ENCODE measurements at places on chromosomes 5 and 9.

- DNase-seq: no peak
These were observed 40.6 kb downstream of the FAM219A start for GRCh38 chr9:34417734-34418133.

DNA sequence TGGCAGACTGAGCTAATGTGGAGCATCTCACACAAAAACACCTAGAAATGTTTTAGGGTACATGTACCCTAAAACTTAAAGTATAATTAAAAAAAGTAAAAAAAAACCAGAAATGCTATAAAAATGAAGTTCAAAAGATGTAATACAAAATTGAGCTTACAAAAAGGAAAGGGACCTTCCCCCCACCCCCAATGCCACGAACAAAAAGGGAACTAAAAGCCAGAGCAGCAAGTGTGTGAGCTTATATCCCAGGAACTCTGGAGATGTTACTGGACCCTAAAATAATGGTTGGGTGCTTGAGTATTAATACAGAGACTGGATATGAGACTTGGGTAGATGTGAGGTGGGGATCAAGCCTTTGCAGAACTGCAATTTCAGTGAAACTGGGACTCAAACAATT lies 11.0 kb downstream of the SPATA9 start:
- DNase-seq: no peak

- DNase-seq: no peak
These were observed 238.1 kb downstream of the FBXL7 start for GRCh38 chr5:15737871-15738664.

- DNase-seq: no peak
These were observed 13.0 kb upstream of the SMIM32 start for GRCh38 chr5:136205941-136206340.

GRCh38 chr9:88197016-88197415 lies 58.7 kb upstream of the SPATA31C2 start:
- no peak for DNase-seq

GRCh38 chr9:135335691-135336181 lies 143.8 kb upstream of the PPP1R26 start:
- no peak for DNase-seq

DNA sequence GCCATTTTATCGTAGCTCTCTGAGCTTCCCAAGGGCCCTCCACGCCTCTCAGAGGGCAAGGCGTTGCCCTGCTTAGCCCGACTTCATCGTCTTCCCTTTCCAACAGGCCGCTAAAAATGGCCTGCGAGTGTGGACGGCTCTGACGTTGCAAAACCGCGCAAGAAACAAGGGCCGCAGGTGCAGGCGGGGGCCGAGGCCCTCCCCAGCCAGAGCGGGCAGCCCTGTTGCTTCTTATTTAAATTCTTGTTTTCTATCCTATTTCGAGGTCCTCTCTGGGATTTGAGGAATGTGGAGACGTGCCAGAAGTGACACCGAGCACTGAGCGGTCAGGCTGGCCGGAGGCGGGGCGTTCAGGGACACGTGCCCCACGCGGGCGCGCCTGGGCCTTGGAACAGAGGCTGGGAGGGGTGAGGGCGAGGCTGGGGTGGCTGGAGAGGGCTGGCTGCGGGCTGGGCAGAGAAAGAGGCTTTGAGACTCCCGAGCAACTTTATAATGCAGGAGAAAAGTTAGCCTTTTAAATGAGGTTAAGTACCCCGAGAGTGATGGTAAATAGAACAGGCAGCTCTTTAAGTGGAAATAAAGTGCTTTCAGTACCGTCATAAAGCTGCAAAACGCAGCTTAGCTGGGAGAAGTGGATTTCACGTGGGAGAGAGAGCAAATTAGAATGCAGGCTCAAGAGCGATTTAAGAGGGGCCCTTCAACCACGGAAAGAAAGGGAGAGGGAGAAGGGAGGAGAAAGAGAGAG lies 243.6 kb downstream of the AUH start:
- no peak for DNase-seq

GRCh38 chr9:136847088-136847825 lies 2.0 kb upstream of the PHPT1 start:
- DNase-seq: peak; percentile 57

GRCh38 chr9:114386886-114387679 lies 699 bp downstream of the AKNA start:
- no peak for DNase-seq

GRCh38 chr9:33139421-33140228 lies 27.5 kb downstream of the B4GALT1 start:
- no peak for DNase-seq

DNA sequence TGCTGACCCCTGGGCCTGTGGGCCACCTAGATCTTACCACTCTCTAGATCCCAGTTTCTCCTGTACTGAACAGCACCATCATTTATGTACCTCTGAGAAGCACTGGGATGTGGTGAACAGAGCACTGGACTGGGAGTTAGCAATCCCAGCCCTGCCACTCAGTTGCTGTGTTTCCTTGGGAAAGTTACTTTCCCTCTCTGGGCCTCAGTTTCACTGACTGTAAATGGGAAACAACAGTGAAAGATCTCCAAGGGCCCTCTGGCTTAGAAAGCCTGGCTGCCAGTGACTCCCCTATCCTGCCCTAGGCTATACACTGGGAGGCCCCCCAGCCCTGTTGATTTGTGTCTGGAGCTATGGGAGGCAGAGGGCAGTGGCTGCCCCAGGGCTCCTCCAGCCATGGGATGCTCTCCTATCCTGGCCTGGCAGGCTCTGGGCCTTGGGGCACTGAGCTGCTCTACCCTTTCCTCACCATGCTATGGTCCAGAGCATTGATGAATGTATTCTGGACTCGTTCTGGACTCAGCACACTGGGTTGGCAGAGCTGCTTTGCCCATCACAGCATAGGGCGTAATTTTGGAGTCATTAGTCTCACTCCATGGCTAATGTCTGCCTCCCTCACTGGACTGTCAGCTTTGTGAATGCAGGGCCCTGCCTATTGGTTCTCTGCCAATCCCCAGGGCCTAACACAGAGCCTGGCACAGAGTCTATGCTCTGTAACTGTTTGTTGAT lies 99.3 kb downstream of the RGS3 start:
- no peak for DNase-seq

DNA sequence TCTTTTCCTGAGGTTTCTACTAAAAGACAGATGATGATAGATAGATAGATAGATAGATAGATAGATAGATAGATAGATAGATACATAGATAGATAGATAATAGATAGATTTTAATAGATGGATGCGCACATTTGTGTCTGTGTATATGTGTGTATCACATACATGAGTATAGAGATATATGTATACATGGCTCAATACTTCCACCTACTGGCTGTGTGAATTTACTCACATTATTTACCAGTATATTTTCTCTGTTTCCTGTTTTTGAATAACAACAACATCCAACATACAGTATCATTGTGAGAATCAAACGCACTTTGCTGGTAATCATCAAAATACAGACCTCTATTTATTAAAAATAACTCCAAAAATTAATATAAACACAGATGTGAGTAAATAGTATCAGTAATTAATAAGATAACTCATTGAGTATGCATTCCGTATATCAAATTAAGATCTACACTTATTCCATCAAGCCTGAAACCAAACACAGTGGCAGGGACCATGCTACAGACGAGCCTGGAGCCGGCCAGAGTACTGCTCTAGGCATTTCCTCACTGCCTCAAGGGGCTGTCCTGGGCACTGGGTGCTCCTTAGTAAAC lies 338.0 kb downstream of the SEMA5A start:
- peak; percentile 38 for DNase-seq

- peak; percentile 72 for DNase-seq
These were observed 12.7 kb upstream of the CCL27 start for GRCh38 chr9:34675048-34675714.

DNA sequence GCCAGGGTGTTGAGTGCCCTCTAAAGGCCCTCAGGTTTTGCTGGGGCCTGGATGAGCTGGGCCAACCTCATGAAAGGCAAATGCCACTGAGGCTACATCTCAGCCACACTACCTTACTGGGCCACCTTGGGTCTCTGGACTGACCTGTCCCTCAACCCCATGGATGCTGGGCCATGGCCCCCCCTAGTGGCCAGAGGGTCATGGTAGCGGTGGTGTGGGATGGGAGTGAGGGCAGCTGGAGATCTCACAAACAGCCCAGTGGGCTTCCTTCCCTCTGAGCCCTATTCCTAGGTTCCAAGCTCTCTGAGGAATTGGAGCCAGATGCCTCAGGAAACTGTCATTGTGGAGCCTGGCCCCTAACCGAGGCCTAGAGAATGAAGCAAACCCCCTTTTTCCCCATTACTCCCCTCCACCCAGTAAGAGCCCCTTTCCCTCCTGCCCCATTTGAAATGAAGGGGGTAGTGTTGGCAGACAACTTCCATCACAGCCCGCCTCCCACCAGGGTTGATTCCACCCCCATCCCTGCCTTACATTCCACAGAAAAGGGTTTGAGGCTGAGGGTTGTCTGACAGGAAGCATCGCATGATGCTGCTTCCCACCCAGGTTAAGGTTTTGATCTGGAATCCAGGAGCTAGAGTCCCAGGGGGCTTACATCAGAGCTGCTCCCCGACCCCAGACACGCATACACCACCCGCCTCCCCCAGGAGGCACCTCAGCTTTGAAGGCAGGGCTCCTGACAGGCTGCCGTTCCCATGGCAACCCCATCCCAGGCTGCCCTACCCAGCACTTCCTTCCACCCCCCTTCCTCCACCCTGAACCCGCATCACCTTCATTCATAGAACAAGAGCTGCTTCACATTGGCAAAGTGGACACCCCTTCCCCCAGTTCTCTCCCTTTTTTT lies 63.9 kb downstream of the PCDH1 start:
- DNase-seq: peak; percentile 76

- DNase-seq: no peak
These were observed 79.1 kb downstream of the PPIC start for GRCh38 chr5:122957457-122957856.

- DNase-seq: no peak
These were observed 189.4 kb downstream of the NXNL2 start for GRCh38 chr9:88724331-88724730.

- no peak for DNase-seq
These were observed 371.0 kb downstream of the CSNK1G3 start for GRCh38 chr5:123882965-123883345.

DNA sequence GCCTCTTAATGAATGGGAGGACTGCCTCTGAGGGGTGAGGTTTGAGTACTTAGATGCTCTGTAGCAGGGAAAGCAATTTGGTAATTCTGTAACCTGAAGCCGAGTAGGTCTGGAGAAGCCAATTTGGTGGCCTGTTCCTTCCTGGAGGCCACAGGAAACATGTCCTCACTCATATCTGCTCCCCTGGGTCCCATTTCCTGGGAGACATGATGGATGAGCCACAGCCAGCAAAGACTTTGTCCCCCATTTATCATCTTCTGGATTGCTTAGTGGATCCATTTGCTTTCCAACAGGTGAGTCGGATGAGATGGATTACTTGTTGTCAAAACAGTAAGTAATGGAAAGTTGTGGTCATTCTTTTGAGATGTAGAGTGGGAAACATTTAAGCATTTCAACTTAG lies 99.8 kb upstream of the KLF9 start:
- no peak for DNase-seq

GRCh38 chr5:59099270-59099994 lies 516.6 kb downstream of the RAB3C start:
- DNase-seq: no peak

- DNase-seq: no peak
These were observed 117.7 kb downstream of the MARCHF3 start for GRCh38 chr5:126912616-126913200.

DNA sequence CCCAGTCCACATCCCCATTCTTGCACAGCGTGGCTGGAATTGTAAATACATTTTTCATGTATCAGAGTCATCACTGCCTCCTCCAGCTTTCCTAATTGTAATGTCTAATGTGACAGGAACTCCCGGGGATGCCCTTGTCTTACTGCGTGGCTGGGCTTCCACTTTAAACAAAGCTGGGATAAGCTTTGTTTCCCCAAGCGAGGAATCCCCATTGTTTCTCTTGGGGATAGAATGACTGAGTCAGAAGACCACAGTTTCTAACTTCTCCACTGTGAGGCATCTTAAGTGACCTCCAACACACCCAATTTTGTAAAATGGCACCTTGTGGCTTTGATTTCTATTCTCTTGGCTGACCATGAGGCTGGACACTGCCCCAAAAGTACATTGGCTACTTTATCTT lies 22.4 kb downstream of the ARPC5L start:
- no peak for DNase-seq

- DNase-seq: no peak
These were observed 1.8 kb upstream of the INIP start for GRCh38 chr9:112719696-112720095.

GRCh38 chr9:88672874-88673689 lies 138.1 kb downstream of the NXNL2 start:
- DNase-seq: no peak

- no peak for DNase-seq
These were observed 202.7 kb upstream of the RGMB start for GRCh38 chr5:98570661-98571191.

DNA sequence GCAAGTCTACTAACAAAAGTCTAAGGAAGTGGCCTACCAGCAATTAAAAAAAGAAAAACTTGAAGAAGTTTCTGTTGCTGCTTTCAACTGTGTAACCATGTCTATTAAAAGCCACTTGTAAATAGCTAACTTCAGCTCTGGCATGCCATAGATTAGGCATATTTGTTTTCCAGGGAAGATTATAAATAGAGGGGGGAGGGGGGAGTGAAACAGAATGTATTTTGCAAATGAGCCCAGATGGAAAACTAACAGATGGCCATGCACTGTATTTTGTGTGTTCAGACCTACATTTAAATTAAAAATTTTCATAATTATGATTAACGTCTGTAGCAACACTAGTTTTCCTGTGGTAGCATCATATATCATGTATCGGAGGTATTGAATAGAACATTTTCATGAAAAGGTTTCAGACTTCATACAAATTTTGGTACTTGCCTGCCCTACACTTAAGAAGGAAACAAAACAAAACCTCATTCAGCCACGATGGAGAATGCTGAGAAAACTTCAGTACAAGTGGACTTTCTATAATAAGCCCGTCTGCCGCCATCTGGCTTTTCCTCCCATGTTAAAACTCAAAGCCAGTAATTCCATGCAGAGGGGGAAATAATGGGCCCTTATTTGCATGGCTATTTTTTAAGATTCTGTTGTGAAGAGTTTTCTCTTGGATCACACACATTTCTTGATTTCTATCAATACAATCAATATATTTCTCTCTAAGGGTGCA lies 220.4 kb upstream of the SMARCA2 start:
- DNase-seq: no peak

- DNase-seq: no peak
These were observed 108.1 kb downstream of the TMEM174 start for GRCh38 chr5:73280821-73281746.

GRCh38 chr5:75335952-75336614 lies 937 bp upstream of the HMGCR start:
- DNase-seq: peak; percentile 26

- DNase-seq: no peak
These were observed 5.5 kb upstream of the CAMLG start for GRCh38 chr5:134732819-134733218.
